ENCODE measurements at places on chromosomes 6 and 20. TPM values are rescaled to one million over a fixed set of nuclear protein-coding genes. Genes with fewer than 3 reads are reported as not detected.

DNA sequence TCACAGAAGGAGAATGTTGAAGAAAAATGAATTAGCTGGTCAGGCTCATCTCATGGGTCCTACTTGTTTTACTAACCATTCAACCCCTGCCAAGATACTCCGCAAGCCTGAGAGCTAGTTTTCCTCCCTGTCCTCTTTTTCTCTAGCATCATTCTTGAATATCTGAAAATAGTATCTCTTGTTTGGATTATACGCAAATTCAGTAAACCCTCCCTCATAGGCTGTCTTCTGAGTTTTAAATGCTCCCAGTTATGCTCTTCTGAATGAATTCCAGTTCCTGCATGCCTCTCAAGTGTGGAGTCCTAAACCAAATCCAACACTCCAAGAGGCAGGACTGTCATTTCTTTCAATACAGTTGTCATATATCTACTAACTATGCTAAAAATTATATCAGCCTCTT lies 99.6 kb downstream of the COL21A1 start:
- H3K4me1 ChIP-seq, result no peaks in the 10 kb centered on the region
- H3K36me3 ChIP-seq, result no peaks in the 10 kb centered on the region
- no peak overlapping the region for H3K27ac ChIP-seq
- no peak for DNase-seq

DNA sequence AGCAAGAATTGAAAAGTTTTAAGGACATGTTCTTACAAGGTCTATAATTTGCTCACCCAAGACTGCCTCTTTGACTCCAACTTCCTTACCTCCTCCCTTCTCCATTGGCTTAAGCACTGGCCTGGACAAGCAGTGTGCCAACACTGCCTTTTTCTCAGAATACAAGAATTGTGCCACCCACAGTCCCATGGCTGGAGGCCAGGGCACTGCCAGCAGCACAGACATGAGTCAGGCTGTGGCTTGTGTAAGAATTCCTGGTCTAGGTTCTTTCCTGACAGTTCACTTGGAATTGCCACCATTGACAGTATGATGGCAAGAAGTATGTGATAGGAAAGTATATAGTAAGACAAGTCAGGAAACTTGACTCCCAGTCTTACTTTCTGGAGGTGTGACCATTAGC lies 202.7 kb upstream of the MARCKS start:
- H3K27ac ChIP-seq, result no peak overlapping the region
- no peaks in the 10 kb centered on the region for H3K27me3 ChIP-seq
- no peaks in the 10 kb centered on the region for H3K36me3 ChIP-seq
- no peak for DNase-seq

KIAA1755 gene
- not detected for total RNA-seq

- no peak overlapping the region for H3K4me3 ChIP-seq
- H3K27me3 ChIP-seq, result peaks cover 22% of the 10 kb centered on the region
- no peaks in the 10 kb centered on the region for H3K4me1 ChIP-seq
- DNase-seq, result no peak
- no peak overlapping the region for H3K27ac ChIP-seq
Measured at GRCh38 chr6:4264081-4264480, 128.7 kb upstream of the ECI2 start.

DNA sequence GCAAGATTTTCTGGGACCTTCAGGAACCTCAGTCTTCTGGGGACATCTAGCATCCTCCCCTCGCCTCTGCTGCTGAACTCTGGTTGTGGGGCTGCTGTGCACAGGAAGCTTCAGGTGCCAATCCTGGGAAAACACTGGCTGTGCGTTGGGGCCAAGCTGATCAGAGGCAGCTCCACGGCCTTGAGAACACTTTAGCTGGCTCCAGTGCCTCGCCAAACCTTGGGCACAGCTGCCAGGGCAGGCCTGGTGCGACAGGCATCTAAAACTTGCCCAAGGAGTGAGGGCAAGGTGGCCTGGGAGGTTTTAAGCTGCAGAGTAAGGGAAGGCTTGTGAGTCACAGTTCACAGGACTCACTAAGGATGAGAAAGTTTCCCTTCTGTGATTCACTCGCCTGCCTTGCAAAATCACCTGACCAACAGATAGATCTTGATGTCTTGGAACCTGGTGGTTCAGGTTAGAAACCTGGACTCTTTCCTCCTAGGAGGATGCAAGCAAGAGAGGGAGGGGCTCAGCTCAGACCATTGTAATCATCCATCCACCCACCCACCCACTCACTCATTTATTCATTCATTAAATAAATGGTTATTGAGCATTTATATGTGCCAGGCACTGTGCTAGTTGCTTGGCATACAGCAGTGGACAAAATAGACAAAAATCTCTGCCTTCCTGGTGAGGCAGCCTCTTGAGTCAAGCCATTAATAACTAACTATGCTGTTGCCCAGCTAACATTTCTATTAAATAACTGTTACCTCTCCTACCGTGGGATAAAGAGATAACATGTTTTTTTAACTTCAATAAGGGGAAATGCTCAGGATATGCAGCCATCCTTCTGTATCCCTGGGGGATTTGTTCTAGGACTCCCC lies 2.5 kb upstream of the SPATS1 start:
- peaks cover 11% of the 10 kb centered on the region for H3K4me1 ChIP-seq
- H3K27ac ChIP-seq, result no peak overlapping the region
- DNase-seq, result no peak
- H3K4me3 ChIP-seq, result no peak overlapping the region

IL17F gene
- total RNA-seq, result not detected

TREM2 gene
- not detected for total RNA-seq

CCDC170 gene
- total RNA-seq, result not detected

CRISP3 gene
- total RNA-seq, result 0.31 TPM

DNA sequence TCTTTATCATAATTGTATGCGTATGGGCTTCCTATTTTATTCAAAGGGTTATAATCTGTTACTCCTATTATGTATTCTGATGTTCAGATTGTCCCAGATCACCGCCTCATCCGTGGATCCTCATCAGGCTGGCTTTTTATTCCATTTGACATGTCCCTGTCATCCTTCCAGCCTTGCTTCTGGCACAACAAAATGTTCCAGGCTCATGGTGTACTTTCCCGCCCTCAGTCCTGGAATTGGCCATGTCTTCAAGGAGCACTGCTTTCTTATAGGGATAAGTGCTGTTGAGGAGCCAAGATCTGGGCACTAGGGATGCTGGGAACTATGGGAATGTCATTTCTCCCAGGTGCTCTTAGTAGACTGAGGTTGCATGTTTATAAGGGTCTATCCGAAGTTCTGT lies 207.8 kb downstream of the JARID2 start:
- no peak overlapping the region for H3K4me3 ChIP-seq
- H3K27me3 ChIP-seq, result no peaks in the 10 kb centered on the region

GRCh38 chr20:55540013-55540412 lies 465.3 kb downstream of the CBLN4 start:
- H3K36me3 ChIP-seq, result no peaks in the 10 kb centered on the region
- no peak overlapping the region for H3K27ac ChIP-seq
- no peak for DNase-seq

TTLL9 gene
- not detected for total RNA-seq

FGD2 gene
- total RNA-seq, result not detected
